ENCODE measurements at places on chromosomes 3 and 15.

- DNase-seq, result no peak
Measured at GRCh38 chr15:62488387-62488786, 323.3 kb upstream of the C2CD4B start.

GRCh38 chr3:62027241-62027640 lies 346.1 kb downstream of the FEZF2 start:
- no peak for DNase-seq

DNA sequence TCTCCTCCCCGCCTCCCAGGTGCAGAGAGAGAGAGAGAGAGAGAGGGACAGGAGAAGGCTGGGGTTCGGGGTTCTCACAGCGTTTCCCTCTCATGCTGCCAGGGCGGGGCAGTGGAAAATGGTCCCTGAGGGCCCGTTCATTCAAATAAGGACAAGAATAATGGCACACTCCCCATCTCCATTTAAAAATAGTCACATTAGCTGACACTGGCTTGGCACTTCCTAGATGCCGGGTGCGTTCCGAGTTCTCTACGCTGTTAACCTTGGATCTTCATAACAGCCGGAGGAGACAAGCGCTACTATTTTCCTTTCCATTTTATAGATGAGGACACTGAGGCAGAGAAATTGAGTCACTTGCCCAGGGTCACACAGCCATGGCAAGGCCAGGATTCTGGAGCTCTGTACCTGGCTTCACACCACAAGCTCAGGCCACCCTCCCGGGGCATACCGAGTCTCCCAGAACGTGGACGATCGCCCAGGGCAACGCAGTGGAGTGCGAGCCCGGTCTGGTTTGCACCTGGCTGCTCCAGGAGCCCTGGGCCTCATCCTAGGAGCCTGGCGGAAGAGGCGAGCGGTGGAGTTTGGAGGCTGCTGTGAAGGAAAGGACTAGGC lies 608 bp upstream of the SLC6A6 start:
- no peak for DNase-seq

- DNase-seq, result peak; percentile 10
Measured at GRCh38 chr3:33315826-33316225, 38.6 kb downstream of the FBXL2 start.

DNA sequence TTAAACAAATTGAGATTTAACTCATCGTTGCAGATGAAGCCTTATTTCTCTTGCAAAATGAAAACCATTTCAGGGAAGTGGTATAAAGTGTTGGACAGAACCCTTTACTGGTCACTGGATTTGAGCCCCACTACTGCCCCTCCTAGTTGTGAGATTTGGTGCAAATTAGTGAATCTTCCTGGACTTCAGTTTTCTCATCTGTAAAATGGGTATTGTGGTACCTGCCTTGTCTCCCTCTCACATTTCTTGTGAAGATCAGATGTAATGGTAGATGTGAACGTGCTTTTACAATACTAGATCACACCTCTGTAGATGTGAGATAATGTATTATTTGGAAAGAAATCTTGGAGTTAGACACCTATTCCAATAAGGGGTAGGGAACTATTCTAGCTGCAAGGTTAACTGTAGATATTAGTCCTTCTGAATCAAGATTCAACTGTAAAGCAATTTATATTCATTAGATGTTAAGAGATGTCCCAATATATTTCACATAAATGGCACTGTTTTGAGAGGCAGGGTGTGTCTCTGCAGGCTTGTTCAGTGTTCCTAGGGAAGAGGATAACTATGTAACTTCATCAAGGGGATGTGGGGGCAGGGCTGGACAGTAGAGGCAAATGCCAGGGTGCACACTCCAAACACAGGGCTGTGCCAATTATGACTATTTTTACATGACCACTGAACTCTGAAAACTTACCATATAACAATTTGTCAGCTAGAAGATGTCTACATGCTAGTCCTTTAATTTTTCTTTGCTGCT lies 112.4 kb upstream of the PFN2 start:
- DNase-seq, result no peak

- no peak for DNase-seq
Measured at GRCh38 chr15:42395838-42396237, 36.5 kb downstream of the CAPN3 start.

DNA sequence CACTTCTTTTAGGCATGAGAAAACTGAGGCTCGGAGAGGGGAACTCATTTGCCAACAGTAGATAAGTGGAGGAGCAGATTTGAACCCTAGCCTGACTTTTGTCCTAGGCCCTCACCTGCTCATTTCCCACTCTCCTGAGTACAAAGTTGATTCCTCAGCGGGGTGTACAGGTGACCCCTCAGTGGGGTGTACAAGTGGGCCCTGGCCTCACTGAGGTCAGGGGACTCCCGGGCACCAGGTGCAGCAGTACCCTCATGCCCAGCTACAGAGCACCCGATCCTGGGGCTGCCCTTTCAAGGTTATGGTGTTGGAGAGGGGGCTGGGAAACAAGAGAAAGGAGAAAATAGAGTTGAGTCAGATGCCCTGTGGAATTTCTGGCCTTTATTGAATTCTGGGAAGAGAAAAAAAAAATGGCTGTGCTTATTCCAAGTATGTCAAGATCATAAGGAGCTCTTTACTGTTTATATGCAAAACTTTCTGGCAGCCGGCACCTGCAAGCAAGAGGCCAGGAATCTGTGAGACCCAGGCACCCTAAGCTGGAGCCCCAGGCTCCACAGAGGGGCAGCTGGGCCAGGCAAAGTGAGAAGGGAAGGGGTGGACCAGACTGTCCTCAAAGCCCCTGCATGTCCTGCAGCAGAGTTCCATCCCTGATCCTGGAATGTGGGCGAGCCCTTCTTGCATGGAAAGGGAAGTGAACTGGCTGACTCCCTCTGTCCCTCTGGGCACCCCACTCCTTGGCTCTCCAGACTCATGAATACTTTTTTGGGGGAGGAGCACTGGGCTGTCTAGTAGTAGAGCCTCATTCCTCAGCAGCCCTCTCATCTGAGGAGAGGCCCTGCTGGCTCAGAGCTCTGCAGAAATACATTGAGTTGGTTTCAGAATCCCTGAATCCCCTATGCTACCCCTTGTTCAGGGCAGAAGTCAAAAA lies 43.1 kb downstream of the AMOTL2 start:
- peak; percentile 51 for DNase-seq

Measured in kidney glomerular epithelial cell (primary cell).